Epithelial cell of prostate (primary cell): ENCODE measurements at places on chromosomes 12 and 14.

DNA sequence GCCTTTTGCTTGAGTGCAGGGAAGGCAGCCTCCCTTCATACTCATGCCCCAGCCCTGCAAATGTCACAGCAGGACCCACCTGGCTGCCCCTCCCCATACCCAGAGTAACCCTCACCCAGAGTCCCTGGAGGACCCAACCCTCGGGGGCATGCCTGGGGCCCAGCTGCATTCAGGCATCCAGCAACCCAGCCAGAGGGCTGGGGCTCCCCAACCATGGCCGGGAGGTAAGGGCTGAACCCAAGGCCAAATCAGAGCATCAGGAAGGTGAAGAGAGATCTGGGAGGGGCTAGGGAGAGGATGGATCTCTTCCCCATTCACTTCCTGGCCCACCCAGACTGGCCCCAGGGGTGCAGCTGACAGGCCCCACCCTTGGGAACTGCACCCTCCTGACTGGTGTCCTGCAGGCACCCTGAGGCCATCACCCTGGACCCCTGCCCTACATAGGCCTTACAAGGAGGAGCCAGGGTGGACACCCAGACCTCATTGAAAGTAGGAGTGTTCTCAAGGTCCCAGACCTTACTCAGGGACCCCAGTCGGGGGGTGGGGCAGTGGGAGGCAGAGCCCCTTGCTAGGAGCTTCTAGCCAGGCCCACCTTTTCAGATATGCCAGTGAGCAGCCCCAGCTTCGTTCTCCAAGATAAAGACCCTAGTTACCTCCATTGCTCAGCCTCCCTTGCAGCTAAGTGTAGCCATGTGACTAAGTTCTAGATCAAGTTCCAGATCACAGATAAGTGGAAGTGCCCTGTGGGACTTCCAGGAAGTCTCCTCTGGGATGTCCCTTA lies 849 bp upstream of the PLD4 start:
- DNase-seq = no peak

DNA sequence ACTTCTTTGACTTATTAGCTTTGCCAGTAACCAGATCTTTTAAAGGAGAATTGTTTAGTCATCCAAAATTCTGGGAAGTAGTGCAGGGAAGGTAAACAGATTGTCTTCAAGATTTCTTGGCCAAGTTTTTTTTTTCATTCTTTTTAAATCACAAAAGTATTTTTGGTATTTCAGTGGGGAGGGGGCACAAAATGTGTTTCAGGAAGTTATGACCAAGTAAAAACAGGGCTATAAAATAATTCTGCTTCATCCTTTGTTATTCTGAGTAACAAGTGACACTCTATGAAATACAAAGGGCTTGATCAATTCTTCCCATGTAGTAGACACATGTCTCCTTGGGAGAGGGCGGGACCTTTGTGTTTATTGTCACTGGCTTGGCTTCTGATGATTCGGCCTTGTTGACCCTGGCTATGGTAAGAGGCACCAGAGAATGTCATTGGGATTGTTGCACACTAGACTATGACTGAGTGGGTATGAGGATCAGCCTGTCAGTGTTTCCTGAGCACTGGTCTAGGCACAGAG lies 55.4 kb downstream of the SUSD6 start:
- DNase-seq = no peak

DNA sequence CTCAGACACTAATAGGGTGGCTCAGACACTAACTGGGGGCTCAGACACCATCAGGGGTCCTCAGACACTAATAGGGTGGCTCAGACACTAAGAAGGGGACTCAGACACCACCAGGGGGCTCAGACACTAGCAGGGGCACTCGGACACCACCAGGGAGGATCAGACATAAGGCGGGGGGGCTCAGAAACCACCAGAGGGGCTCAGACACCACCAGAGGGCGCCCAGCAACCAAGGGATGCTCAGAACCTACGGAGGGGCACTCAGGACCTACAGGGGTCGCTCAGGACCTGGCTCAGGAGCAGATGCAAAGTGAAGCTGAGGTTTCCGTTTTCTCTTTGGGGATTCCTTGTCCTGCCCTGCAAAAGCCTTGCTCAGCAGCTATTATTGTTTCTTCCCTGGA lies 448.5 kb downstream of the TMEM121 start:
- no peak for DNase-seq

- DNase-seq = no peak
These were observed 243.7 kb downstream of the BCAT1 start for GRCh38 chr12:24705216-24705615.

DNA sequence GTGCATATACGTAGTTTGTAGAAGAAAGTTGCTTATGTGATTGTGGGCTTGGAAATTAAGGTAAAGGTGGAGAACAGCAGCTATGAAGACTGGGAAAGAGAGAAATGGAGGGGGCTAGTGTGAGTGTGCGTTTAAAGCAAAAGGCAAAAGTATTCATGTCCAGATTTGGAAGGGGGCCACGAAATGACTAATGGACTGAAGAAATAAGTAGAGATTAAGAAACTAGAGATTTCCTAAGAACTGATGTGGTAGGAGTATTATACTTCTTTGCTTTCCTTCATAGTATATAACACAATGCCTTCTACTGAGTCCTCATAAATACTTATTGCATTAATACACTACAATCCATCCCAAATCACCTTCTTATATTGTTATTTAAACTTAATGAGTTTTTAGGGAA lies 298.6 kb upstream of the NOVA1 start:
- DNase-seq = no peak

- DNase-seq = no peak
These were observed 16.9 kb downstream of the PPP4R3A start for GRCh38 chr14:91493169-91493568.

DNA sequence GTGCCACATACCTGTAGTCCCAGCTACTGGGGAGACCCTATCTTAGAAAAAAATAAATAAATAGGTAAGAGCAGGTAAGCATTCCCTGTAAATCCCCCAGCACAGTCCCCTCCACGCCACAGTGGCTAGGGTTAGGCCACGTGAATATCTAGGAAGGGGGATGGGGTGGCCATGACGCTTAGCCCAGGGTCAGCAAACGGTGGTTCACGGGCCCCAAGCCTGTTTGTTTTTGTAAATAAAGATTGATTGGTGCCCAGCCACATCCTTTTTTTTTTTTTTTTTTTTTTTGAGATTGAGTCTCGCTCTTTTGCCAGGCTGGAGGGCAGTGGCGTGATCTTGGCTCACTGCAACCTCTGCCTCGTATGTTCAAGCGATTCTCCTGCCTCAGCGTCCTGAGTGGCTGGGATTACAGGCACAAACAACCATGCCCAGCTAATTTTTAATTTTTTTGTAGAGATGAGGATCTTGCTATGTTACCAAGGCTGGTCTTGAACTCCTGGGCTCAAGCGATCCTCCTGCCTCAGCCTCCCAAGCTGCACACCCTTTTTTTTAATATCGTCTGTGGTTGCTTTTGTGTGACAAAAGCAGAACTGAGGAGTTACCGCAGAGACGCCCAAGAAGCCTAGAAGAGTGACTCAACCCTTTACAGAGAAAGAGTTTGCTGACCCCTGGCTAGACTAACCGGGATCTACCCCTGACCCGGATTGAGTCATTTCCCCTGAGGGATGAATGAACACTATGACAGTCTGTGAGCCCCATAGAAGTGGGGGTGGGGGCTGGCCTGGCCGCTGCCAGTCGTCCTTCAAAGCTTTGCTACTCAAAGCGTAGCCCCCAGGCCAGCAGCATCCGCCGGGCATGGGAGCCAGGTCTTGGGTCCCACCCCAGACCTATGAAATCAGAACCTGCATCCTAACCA lies 113.7 kb upstream of the NCOR2 start:
- DNase-seq = peak; percentile 64

- no peak for DNase-seq
These were observed 183.7 kb upstream of the NTF3 start for GRCh38 chr12:5248230-5248629.

DNA sequence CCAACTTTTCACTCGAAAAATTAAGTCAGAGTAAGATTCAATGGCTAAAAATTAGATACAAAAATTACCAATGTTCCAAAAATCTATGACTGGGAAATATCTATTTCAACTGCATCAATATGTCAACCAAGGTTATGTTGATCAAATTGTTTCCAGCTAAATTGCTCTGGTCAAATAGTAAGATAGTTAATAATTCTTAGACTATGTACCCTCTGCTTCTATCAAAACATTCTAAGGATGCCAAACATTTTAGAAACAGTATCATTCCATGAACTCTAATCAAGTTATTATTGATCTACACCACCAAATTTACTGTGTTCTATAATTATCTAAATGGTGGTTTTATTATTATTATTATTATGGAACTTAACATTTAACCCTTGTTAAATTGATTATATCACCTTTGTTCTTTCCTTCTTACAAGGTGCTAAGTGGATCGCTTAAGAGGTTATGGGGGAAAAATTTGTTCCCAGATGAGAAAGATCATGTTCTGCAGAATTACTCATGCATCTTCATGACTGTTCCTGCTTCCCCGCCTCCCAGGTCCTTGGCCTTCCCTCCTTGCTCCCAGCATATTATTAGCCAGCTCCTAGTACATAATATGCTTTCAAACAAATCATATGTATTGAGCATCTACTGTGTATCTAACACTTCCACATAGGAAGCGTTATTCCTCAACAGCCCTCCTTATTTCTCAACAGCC lies 240.5 kb upstream of the KRR1 start:
- no peak for DNase-seq

GRCh38 chr12:126198966-126199692 lies 1133.9 kb downstream of the AACS start:
- DNase-seq = no peak

DNA sequence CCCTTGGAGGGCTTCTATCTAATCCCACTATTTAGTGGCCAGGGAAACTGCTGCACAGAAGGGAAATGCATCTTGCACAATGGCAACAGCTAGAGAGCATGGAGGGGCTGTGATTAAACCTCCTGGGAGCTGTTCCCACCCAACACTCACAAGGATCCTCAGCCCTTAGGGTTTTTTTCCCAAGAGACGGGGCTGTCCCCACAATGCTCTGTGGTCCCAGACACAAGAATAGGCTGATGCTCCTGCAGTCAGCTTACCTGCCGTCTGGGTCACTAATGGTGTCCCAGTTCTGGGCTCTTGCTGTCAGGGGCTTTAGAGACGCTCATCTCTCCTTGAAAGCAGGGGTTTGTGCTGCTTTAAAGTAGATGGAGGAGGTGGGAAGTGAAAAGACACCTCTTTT lies 4.6 kb downstream of the SERPINA1 start:
- DNase-seq = no peak

DNA sequence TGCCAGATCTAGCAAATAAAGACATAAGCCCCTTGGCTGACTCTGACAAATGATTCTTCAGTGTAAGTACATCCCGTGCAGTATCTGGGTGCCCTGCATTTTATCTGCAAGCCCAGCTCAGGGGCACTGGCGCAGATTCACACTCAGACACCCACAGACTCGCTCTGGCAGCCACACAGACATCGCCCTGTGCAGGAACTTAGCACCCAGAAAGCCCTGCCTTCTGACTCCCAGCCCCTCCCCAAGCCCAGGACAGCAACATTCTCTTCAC lies 44.9 kb upstream of the NCOR2 start:
- DNase-seq = no peak

DNA sequence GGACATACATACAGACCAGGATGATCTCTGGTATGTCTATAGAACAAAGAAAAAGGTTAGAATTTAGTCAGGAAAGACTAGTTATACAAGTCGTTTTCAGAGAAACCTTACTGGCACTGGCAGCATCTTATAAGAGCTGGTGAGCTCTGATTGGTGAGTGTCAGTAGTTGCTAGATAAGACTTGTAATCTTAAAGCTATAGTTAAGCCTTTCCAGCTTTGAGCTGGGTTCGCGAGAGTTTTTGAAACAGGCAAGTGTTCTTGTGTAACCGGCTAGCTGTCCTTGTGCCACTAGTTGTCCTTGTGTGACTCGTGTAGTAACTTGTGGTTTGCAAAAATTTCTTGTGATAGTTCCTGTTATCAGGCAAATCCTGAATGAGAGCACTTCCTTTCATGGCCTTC lies 740.9 kb downstream of the GALC start:
- no peak for DNase-seq

GRCh38 chr14:76576047-76576741 lies 185.1 kb upstream of the VASH1 start:
- DNase-seq = no peak

GRCh38 chr12:15966426-15966825 lies 55.3 kb downstream of the DERA start:
- DNase-seq = peak; percentile 12

GRCh38 chr12:56084958-56085543 lies 5.1 kb downstream of the ERBB3 start:
- DNase-seq = no peak

DNA sequence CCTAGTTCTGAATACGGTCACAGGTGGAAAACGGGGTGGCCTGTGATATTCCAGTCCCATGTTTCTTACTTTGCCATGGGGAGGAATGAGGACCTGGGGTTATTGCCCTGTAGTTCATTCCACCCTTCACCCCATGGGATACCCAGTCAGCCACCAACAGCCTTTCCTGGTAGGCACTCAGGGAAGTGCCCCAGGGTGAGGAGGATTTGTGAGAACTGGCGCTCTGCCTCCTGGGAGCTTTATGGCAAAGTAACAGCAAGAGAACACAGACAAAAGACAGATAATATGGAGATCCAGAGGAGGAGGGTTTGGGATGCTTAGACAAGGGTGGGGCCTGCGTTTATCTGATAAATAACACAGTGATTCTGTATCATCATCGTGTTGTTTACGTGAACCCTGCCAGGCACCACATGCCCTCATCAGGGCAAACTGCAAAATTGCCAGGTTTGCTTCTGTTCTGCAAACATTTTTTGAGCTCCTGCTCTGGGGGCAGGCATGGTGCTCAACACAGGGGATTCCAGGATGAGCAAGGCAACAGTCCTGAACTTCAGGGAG lies 223.5 kb downstream of the SLC41A2 start:
- no peak for DNase-seq

- no peak for DNase-seq
These were observed 87.4 kb upstream of the SLC38A2 start for GRCh38 chr12:46459861-46460545.

DNA sequence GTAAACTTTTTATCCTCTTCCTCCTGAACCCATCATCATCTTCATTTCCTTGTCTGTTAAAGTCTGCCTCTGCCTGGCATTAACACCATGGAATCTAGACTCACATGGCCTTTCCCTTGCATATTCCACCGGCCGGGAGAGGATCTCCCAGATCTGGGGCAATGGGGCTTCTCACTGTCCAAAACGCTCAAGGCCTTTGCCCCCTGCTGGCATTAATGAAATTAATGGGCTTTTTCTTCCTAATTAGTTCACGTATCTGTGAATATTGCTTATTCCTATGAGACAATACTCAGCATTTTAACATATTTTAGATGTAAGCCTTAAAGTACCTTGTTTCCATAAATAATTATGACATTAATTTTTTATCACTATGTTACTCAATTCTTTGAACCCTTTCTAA lies 42.9 kb upstream of the CAPRIN2 start:
- DNase-seq = no peak

- DNase-seq = no peak
These were observed 381.1 kb downstream of the IPO8 start for GRCh38 chr12:30314506-30315100.

DNA sequence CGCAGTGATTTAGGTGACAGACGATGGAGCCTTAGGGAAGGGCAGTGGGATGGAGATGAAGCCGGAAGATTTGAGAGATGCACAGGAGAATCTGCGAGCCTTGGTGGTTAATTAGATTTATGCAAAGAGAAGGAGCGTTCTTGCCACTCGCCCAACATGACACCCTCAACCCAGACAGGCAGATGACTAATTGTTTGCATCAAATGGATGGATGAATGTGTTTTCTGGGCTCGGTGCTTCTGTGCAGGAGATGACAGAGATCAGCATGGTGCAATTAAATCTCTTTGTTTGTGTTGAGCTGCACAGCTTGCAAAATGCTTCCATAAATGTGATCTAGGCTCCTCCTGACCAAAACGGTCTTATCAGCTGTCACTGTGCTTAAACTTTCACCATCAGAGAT lies 202.3 kb upstream of the PRMT8 start:
- no peak for DNase-seq
